ENCODE measurements at places on chromosomes 11 and 22.

DNA sequence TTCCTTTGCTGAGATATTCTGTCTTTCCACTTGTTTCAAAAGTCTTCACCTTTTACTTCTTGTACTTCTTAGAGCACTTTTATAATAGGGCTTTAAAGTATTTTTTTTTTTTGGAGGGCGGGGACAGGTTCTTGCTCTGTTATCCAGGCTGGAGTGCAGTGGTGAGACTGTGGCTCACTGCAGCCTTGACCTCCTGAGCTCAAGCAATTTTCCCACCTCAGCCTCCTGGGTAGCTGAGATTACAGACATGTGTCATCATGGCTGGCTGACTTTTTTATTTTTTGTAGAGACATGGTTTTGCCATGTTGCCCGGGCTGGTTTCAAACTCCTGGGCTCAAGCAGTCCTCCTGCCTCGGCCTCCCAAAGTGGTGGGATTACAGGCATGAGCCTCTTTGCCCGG, 57.9 kb downstream of the DYNC2H1 start:
- no peak for DNase-seq

- no peak for DNase-seq
These were observed 13.5 kb downstream of the PIK3IP1 start for GRCh38 chr22:31278626-31279326.

DNA sequence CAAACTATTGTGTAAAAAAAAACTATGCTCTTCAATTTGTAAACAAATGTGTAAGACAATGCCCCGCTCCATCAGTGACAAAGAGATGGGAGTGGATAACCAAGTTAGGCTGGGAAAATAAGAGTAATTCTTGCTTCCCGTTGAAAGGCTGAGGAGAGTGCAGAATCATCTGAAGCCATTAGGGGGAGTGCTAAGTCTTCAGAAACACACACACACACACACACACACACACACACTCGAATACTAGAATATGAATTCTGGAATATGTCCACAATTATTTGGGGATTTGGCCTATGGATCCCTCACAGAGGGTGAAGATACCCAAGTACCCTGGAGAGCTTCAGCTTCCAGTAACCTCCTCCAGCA, 27.8 kb upstream of the ROBO3 start:
- no peak for DNase-seq

DNA sequence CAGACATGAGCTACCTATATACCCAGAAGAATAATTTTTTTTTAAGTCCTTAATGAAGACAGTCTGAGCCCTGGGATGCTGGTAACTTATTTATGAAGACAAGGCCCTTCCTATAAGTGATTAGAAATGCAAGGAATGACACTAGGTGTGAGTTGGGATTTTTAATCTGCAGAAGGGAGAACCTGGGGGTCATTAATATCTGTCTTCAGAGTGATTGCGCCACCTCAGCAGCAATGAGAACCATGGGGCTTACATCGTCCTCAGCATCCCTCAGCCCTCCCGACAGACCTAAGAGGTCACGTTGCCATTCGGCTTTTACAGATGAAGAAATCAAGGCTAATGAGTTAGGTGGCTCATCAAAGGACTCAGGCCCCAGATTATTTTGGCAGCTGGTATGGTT, 55.6 kb downstream of the MCM5 start:
- DNase-seq: no peak

Measured in NCI-H1048 (cell line).